ENCODE measurements at places on chromosomes 7 and 10.

- peak; percentile 9 for DNase-seq
These were observed 6.2 kb upstream of the PSTK start for GRCh38 chr10:122974023-122974422.

- DNase-seq = no peak
These were observed 1277.1 kb upstream of the AUTS2 start for GRCh38 chr7:68321076-68321639.

GRCh38 chr7:81903115-81903514, 133.3 kb upstream of the HGF start:
- no peak for DNase-seq

GRCh38 chr10:131280101-131280500, 31.4 kb downstream of the TCERG1L start:
- DNase-seq = no peak

GRCh38 chr7:155951554-155952158, 139.4 kb upstream of the SHH start:
- DNase-seq = peak; percentile 94

DNA sequence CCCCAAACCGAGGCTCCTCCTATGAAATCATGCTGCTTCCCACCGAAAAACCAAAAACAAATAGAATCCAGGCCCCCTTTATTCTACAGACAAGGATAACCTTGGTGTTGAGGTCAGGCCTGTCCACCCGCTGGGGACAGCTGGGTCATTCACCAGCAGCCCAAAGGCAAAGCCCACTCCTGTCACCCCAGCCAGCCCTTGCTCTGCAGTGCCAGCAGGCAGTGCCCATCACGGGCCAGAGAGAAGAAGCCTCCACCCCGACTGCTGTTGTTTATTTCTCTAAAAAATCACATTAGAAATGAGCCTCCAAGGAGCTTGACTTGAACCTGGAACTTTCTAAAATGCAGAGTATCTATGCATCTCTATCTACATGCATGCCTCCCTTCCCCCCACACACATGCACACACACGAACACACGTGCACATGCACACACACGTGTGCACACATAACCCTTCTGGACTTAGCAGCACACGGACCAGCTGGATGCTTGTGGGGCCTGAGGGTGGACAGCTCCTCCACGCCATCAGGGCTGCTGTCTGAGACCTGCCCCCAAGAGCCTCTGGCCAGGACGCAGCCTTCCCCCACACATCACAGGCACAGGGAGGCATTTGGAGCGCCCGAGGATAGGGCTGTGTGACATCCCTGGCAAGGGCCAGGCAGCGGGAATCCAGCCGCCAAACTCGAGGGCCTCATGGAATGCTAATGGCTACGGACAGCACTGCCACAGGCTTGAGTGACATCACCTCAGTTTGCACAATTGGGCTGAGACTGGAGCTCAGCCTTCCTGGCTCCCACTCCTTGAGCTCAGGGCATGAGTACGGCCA, 22.8 kb downstream of the PRKAG2 start:
- DNase-seq = no peak

DNA sequence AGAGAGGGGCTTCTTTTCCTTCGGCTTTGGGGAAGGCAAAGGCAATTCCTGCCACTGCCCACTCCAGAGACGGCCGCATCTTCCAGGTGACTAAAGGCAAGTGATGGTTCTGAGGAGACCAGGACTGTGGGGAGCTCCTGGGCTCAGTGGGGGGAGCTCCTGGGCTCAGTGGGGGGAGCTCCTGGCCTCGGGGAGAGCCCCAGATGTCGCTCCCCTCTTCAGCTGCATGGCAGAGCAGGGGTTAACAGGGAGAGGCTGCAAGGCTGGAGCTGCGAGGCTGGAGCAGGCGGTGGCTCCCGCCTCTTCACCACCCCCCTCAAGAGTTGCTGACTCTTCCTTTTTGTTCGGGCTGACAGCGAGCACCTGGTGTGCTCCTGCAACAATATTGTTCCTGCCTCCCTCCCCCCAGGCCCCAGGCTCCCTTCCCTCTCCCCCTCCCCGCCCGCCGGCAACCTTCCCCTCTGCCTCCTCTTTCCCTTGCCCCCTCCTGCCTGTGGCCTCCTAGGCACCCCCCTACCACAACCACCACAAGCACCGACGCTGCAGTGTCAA, 56.3 kb upstream of the LBX1 start:
- no peak for DNase-seq

DNA sequence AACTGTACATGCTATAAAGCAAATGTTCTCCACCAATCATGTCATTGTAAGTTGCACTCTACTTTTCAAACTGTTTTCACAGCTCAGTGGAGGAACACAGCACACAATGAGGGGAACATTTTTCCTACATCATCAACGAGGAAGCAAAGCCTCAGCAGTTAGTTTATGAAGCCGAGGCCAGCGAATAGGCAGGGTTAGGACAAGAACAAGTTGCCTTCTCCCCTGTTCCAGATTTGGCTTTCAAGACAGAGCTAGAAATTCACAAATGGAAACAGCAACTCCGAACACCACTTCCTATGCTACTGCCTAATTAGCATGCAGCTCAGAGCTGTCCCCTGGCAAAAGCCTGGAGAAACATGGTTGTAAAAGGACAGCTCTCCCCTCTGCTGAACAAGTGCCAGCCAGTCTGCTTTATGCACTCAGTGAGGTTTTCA, 19.8 kb downstream of the ITGB8 start:
- DNase-seq = no peak

- peak; percentile 83 for DNase-seq
These were observed 87.3 kb downstream of the LYZL2 start for GRCh38 chr10:30542001-30542894.
